ENCODE measurements at places on chromosomes 7 and 10.

GRCh38 chr7:116552602-116553001, 27.8 kb downstream of the CAV1 start:
- DNase-seq, result no peak

- DNase-seq, result no peak
Measured at GRCh38 chr7:46569133-46569465, 648.0 kb upstream of the IGFBP3 start.

DNA sequence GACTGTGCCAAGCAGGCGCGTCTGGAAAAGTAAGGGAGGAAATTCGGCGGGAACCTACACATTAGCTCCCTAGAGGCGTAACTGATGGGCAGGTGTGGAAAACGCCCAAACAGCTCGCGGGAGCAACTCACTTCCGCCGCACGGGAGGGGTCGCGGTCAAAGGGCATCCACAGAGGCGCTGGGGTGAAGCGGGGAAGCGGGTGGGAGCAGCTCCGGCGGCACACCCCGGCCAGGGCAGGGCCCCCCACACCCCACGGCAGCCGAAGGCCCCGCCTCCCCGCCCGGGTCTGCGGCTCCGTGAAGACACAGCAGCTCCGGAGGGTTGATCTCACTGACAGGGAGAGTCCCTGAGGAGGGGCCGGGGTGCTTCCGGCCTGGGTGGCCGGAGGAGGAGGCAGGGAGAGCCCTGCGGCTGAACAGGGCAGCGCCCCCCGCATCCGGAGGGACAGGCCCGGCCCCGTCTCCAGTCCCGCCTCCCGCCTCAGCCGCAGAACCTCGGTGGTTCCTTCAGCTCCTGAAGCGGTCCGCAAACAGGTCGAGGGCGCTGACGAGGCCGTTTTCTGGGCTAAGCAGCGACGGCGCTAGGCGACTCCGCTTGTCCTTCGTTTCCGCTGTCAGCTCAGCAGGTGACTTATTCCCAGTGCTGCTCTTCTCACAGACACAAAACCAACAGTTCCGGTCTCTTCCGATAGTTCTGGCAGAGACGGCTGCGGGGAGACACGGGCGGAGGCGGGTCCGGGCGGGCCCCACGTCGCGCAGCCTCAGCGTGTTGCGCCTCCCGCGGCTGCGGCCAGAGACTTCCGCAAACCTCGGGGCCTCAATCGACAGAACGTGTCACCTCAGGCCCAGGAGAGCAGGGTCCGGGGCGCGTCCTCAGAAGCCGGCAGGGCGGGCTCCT, 276.1 kb downstream of the DNAJB6 start:
- peak; percentile 86 for DNase-seq

DNA sequence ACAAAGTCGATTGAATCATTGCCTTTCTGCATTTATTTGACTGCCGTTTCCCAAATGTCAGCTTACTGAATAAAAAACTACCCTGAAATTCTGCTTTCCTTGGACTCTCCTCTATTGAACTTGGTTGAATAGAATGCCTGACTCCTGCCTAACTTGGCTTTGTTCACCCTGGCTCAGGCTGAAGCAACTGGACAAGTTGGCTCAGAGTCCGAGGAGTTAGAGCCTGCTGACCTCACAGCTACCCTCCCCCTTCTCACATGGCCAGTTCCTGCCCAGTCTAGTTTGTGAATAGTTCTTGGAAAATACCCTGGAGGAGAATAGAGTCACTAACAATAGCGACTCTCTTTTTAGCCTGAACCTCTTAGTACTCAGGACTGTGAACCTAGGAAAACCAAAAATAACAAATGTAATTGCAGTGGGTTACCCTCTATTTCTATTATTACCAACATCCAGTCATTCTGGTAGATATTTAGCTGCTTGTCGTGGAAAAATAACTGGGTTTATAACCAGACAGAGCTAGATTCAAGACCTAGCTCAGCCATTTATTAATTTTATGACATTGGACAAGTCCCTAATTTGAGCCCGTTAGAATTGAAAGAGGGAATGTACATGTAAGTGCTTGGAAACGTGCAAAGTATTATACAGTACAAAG, 17.3 kb upstream of the NRBF2 start:
- no peak for DNase-seq

- no peak for DNase-seq
Measured at GRCh38 chr10:71528371-71529206, 131.9 kb downstream of the CDH23 start.

DNA sequence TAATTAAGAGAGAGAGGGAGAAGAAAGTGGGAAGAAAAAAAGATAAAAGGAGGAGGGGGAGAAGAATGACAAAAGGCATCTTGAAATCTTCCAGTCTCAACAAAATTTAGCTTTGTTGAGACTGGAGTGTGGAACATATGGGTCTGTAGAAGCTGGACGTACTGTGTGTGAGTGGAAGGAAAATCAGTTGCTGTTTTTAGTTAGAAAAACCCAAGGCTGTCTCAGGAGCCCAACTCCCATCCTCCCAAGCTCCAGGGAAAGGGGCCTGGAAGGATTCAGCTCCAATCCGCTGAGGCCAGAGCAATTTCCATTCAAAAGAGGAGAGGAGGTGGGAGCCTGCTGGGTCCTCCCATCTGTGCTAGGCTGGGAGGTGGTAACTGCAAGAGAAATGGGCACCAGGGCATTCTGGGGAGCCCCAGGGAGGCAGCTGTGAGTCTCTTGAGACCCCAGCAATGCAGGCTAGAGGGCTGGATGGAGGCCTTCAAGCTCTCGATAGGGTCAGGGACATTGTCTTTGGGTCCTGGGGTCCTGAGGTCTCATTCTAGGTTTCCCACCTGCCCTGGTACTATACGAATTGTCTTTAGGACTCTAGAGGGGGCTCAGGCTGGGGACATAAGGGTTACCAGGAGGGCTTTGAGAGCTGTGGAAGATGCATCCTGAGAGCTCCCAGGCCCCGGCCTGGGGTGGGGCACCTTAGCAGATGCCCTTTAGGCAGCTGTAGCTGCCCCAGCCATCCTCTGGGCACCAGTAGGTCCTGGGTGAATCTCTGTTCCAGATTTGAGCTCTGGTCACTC, 21.4 kb downstream of the ADCYAP1R1 start:
- no peak for DNase-seq

DNA sequence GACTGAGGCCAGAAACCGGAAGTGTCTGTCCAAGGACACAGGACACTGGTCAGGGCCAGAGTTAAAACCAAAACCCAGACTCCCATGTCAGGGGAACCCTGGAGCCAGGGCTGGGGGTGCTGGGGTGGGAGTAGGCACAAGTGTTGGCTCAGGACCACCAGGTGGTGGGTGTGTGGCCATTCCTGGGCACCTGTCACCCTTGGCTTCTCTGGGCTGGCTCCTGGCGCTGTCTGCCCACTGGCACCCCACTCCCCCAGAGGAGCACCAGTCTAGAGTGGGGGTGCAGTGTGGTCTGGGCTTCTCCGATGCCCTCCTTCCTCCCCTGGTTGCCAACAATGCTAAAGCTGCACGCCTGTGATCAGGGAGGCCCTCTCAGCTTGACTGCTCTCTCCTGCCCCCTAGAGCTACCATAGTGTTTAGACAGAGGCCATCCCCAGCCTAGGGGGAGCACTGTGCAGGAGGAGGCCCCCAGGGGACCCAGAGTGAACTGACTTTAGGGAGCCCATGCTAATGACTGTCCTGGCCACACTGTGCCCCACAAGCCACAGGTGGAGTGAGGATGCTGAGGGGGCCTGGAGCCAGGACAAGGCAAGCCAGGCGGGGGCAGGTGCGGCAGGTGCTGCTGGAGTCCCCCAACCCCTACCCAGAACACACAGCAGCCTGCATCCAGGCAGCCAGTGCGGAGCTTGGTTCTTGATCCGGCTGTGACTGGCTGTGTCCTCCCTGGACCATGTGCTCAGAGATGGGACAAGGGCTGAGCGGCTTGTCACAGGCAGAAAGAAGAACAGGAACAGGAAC, 11.0 kb downstream of the RASGEF1A start:
- no peak for DNase-seq

DNA sequence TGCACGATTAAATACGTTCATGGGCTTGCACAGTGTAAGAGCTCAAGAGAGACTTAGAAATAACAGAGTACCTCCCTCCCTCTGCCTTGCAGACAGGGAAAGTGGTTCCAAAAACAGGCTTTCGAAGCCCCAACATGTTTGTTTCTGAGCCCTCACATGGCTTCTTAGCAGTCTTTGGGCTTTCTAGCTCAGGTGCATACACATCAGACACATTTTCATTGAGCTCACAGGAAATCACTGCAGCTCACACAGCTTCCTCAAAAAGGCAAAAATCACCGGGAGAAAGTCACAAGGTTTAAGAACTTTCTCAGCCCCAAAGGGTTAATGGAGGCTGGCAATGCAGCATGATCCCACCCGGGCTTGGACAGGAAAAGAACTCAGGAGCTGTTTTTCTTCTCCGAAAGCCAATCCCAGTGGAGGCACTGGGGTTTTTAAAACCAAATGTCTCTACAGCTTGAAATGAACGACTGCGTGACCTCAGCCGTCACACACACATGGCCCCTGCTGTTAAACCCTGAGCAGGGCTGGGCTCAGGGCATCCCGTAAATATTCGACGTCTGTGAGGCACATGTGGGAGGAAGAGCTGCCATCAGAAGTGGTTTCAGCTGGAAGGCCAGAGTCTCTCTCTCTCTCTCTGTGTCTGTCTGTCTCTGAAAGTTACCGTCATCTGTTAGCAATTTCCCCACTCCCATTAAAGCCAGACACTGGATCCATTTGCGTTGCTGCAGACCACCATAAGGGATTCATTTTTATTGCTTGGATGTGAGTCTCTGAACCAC, 69.7 kb downstream of the CALML3 start:
- no peak for DNase-seq

- no peak for DNase-seq
Measured at GRCh38 chr10:80580638-80581468, 43.2 kb downstream of the SH2D4B start.

- peak; percentile 84 for DNase-seq
Measured at GRCh38 chr10:80253266-80253962, 36.0 kb downstream of the MAT1A start.

DNA sequence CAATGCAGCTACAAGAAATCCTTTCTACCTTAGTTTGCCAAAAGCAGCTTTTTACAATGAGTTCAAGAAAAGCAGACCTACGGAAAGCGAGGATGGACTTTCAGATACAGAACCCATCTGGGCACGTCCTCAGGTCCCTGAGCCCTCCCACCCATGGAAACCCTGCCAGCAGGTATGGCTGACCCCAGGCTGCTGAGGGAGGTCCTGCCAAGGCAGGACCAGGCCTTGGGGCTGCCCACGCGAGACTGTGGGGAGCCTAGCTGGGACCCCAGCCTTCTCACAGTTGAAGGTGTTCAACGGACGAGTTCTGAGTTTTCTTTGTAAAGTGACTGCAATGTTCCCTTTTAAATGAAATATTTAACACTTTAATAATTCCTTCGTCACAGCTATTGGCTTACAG, 245.0 kb downstream of the MGMT start:
- no peak for DNase-seq

GRCh38 chr10:83343676-83344075, 795.6 kb upstream of the GHITM start:
- DNase-seq, result no peak

- no peak for DNase-seq
Measured at GRCh38 chr10:44253769-44254462, 131.0 kb downstream of the CXCL12 start.

- no peak for DNase-seq
Measured at GRCh38 chr10:77699080-77699645, 61.6 kb upstream of the KCNMA1 start.

DNA sequence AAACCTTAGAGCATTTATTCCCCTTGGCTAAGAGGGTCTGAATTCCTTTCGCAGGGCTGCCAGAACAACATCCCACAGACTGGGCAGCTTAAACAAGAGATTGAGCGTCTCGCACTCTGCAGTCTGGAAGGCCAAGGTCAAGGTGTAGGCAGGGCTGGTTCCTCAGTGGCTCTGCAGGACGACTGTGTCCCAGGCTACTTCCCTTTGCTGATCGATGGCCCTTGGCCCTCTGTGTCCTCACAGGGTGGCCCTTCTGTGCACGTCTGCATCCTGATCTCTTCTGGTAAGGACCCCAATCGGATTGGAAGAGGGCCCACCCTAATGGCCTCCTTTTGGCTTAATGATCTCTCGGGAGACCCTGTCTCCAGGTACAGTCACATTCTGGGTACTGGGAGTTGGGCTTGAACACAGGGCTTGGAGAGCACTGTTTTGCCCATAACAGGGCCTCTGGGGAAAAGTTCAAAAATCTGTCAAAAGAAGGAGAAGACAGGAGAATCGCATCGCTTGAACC, 35.1 kb upstream of the DNAJB6 start:
- no peak for DNase-seq

GRCh38 chr7:25802057-25802456, 349.9 kb upstream of the NFE2L3 start:
- DNase-seq, result no peak

GRCh38 chr7:47594406-47594805, 12.5 kb upstream of the TNS3 start:
- no peak for DNase-seq

GRCh38 chr10:30747633-30748032, 118.1 kb upstream of the LYZL2 start:
- DNase-seq, result peak; percentile 75

GRCh38 chr7:39265641-39266591, 288.2 kb downstream of the POU6F2 start:
- no peak for DNase-seq

DNA sequence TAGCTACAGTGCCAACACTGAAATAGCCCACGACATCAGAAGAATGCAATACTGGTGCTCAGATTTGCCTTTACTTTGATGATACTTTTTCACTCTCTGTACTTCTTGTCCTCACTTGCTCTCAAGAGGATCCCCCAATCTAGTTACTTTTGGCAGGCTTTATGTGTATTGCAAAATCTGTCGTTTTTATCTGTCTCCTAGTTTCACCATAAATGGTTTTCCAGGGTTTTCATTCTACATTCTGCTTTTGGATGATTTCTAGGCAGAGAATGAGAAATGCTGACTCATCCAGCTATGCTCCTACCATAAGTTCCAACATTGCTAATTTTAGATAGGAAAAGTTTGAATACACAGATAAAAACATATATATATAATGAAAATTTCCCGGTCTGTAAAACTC, 659.5 kb upstream of the NRG3 start:
- DNase-seq, result no peak

DNA sequence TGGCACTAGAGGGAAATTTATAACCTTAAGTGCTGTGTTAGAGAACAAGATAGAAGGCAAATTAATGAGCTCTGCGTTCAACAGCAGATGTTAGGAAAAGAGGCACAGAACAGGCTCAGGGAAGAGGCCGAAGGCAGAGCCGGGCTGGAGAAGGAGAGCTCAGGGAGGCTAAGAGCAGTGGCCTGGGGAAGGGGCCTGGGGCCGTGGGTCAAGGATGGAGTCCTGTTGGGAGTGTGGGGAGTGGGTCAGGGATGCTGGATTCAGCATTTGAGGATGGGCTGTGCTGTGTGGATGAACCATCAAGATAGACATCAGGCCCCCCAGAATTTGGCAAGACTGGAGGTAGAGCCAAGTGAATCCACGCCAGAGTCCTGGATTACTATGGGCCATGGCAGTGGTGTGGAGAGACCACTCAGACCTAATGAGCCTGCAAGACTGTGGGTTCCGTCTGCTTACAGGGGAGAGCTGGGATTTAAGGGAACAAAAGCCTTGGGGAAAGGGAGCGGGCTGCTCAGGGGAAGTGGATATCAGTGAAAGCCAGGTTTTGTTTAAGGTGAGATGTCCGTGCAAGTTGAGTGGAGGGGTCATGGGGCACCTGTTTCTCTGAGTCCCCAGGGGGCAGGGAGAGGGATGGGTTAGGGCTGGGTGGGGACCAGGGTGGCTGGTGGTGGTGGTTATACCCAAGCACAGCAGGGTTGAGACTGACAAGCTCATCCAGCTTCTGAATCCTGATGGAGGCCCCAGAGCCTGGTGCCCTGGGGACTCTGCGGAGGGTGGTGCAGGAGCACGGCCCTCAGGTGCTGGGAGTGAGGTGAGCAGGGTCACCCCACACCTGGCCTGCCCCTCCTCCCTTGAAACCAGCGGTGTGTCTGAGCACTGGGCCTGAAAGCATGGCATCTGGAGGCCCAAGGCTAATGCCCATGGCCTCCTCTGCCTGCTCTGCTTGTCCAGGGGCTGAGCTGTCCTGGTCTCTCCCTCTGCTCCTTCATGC, 101.7 kb downstream of the BMS1 start:
- no peak for DNase-seq
